Effector CD4-positive, alpha-beta T cell (primary cell): ENCODE measurements at places on chromosomes 16 and 17.

GRCh38 chr16:86876499-86876898, 298.1 kb downstream of the FOXL1 start:
- no peak for DNase-seq

- DNase-seq: no peak
Observed at GRCh38 chr17:73669771-73670170, 25.5 kb upstream of the SDK2 start.

GRCh38 chr17:56918916-56919315, 5.1 kb upstream of the TRIM25 start:
- no peak for DNase-seq

GRCh38 chr16:53022374-53022773, 30.3 kb downstream of the CHD9NB start:
- no peak for DNase-seq

DNA sequence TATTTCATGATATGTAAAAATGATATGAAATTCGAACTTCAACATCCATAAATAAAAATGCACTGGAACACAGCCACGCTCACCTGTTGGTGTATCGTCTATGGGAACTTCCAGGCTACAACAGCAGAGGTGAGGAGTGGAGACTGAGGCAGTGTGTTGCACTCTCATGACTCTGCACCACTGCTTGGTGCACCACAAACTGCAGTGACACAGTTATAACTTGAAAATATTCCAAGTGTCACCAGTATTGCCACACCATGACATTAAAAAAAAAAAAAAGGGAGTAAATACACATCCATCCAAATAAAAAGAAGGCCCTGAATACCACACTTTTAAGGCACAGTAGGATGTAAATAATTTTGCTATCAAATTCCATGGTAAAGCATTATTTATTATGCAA, 34.4 kb downstream of the GNA13 start:
- no peak for DNase-seq

GRCh38 chr16:89418352-89418751, 72.0 kb downstream of the ANKRD11 start:
- DNase-seq: no peak

DNA sequence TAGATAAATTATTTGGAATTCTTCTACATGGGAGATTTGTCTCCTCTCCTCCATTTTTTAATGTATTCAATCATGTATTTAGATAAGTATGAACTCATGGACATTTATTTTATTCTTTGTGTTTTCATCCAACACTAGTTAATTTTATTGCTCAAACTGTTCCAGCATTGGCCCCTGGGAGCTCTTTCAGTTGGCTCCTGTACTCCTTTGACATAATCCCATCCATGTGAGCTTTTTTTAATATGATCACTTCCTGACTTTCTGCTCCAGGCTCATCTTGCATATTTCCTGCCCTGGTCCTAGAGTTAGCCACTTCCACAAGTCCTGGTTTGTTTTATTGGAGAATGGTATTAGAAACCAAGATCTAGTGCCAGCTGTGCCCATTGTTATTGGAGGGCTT, 419.0 kb upstream of the CDH11 start:
- no peak for DNase-seq

DNA sequence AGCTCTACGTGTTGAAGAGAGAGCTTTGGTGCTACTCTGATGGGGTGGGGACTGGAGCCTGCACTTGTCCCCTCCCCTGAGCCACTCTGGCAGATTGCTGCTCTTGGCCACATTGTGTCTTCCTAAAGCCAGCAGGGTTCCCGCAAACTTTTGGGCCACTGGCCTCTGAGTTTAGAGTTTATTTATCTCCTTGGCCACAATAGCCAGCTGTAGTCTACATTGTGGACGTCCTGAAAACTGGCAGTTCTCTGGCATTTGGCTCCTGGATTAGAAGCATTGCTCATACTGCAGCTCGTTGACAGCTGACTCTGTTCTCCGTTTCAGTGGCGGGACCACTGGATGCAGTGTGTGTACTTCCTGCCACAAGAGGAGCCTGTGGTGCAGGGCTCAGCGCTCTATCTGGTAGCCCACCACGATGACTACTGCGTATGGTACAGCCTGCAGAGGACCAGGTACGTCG, 34.6 kb downstream of the PRMT7 start:
- no peak for DNase-seq

DNA sequence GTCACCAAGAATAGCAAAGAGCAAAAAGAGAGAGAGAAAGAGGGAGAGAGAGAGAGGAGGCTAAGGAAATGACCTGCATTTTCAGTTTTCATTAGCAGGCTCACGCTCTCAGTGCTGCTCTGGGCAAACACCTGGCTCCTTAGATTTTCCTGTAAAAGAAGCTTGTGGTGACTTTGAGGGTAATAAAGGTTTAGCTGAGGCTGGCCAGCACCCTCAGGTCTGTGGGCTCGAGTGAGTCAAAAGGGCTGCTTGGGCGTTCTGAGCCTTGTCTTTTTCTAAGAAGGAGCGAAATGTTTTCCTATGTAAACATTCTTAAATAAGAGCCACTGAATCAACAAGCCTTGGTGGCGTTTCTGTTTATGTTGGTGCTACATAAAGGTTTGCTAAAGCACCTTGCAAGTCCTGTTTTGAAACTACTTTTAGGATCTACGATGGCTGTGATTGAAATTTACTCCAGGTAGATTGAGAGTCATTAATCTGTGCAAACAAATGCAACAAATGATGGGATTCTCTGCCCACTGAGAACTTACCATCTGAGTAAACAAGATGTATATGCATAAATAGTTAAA, 38.8 kb downstream of the SHISA6 start:
- no peak for DNase-seq
